Activated naive CD8-positive, alpha-beta T cell treated with anti-CD3 and anti-CD28 coated beads, Interleukin-2, amount 10 ng/mL, durations not matched to agents 7 days and 5 days (primary cell): ENCODE measurements at places on chromosomes 6 and 20. TPM values are rescaled to one million over a fixed set of nuclear protein-coding genes. Genes with fewer than 3 reads are reported as not detected.

DNA sequence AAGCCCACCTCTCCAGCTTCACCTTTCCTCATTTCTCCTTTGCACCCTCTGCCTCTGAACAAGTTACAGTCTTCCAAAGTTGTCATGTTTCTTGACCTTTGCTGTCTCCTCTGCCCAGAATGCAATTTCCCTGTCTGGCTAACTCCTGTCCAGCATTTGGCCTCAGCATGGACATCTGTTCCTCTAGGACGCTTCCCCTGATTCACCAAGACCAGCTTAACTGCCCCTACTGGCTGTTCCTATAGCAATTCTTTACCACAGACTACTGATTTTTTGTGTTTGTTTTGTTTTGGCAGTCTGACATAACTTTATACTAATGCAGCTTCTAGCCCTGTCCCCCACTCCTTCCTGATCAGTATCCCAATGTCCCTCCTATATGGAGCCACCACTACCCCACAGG, 13.4 kb downstream of the GNL1 start:
- peaks cover 28% of the 10 kb centered on the region for H3K4me1 ChIP-seq
- DNase-seq: no peak

- H3K27me3 ChIP-seq: no peaks in the 10 kb centered on the region
- peaks cover 52% of the 10 kb centered on the region for H3K4me1 ChIP-seq
- H3K36me3 ChIP-seq: peaks cover 19% of the 10 kb centered on the region
- H3K27ac ChIP-seq: peak overlapping the region; percentile 90
These were observed 1.6 kb downstream of the SAMD10 start for GRCh38 chr20:63977739-63978276.

The LTB gene
- total RNA-seq: 426 TPM

The HLA-DQA1 gene
- 3.9 TPM for total RNA-seq

The CTCFL gene
- not detected for total RNA-seq
